Activated CD8-positive, alpha-beta T cell treated with anti-CD3 and anti-CD28 coated beads for 36 hours (primary cell): ENCODE measurements at places on chromosomes 13 and 19.

- peak; percentile 78 for DNase-seq
These were observed 37.6 kb upstream of the C1QTNF9 start for GRCh38 chr13:24271601-24272451.

DNA sequence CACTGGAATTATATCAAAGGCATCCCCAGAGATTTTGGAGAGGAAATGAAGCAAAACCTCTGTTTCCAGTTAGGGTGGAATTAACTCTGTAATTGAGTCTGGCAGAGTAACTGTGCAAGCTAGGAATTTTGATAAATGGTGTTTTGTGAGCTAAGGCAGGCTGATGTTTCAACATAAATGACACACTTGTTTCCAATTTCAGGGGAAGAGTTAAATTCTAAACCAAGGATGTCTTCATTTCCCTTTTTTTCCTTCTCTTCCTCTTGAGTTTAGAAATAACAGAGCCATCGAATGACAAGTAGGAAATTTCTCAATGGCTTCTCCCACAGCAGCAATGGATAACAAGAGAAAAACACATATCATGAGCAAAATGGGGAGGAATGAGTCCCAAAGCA, 131.2 kb downstream of the IRS2 start:
- no peak for DNase-seq

DNA sequence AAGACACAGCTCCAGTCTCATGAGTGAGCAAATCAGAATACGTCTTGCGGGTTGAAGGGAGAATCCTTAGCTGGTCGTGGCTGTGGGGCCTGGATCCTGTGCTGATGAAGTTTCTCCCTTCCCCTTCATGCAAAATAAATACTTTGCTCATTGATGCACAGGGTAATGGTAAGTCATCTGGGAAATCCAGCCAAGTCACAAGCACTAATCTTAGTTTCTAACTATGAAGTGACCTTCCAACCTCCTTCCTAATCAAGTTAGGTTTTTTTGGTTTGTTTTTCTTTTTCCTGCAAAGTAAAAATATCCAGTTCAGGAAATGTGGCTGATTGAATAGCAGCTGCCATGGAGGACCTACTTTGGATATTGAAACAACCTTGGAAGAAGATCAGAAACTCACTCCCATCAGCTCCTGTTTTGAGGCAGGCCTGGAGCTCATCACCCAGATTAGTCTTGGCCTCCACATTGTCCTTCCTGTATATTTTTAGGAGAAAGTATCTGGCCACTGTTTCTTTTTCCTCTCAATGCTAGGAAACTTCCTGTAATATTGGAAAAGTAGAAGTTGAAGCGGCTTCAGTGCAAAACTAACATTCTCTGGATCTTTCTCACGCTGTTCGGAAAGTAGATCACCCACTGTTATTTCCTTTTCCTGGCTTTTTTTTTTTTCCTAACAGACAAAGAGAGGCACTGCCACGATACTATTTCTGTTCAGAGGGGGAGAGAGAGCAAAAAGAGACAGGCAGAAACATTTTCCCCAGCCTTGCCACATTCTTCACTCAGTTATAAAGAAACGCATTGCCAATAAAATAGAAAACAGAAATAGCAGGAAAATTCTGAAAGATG, 12.3 kb upstream of the ARL11 start:
- no peak for DNase-seq

- DNase-seq: no peak
These were observed 1389.0 kb downstream of the PCDH9 start for GRCh38 chr13:65841156-65841555.

DNA sequence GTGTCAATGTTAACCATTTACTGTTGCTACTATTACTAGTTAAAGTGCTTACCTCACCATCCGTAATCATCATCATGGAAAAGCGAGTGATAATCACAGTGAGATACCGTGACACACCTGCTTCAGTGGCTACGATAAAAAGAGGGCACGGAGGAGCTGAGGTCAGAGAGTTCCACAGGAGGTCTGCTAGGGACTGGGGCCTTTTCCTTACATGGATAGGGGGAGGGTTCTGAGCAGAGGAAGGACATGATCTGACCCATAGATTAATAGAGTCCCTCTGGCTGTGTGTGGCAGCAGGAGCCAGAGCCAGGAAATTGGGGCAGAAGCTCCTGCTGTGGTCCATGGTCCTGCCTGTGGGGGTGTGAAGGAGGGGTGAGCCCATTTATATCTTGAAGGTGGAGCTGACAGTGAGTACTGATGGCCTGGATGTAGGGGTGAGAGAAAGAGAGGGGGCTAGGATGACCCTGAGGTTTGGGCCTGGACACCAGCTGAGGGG, 136.7 kb downstream of the SIPA1L3 start:
- DNase-seq: no peak

DNA sequence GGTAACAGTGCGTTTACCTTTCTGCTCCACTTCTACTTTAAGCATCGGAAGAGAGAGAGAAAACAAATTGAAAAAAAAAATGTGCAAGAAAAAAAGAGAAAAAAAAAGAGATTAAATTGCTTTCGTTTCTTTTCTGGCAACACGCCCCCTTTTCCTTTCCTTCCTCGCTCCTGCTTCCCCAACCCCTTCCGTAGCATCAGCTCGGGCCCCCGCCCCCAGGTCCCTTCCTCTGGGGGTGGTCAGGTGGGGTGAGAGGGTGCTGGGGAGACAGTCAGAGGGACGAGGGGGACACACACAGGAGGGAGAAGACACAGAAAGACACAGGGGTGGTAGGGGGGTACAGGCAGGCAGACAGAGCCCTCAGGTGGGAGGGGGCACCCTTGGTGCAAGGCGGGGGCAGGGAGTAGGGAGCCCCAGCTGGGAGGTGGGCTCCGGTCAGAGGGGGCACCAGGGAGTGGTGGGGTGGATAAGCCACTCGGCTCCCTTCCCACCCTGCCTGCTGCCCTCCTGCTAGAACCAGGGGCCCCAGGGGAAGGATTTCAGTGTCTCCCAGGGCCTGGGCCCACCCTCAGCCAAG, 30.7 kb upstream of the ASF1B start:
- DNase-seq: no peak

- no peak for DNase-seq
These were observed 11.0 kb downstream of the COMP start for GRCh38 chr19:18780081-18780480.

DNA sequence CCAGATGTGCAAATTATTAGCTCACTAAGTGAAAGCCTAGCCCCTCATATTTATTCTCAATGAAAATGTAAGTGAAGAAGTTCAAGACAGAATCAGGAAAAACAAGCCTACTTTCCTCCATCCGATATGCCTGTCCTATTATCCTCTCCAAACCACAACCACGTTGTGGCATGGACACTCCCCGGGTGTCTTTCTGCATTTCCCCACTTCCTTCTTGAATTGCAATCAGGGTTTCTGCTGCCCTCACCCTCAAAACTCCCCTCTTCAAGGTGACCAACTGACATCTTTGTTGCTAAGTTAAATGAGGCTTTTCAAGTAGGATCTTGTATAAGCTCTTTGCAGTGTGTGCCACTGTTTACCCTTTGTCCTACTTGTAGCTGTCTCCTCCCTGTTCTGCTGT, 11.8 kb downstream of the SLC25A30 start:
- no peak for DNase-seq

DNA sequence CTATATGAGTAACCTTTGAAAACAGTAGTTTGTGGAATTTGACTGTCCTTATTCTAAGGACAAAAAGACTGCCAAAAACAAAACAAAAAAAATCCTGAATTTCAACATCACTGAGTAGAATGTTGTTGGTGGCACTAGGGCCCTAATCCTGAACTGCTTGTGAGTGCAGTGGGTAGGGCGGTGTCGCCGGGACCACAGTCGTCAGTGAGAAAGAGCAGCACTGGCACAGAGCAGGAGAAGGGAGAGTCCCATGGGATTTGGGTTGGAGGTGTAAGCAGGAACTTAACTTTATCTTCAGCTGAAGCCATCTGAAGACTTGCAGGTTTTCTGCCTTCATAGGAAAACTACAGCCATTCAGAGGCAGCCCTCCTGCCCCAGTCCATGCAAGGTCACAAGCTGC, 5.6 kb downstream of the PCID2 start:
- no peak for DNase-seq

DNA sequence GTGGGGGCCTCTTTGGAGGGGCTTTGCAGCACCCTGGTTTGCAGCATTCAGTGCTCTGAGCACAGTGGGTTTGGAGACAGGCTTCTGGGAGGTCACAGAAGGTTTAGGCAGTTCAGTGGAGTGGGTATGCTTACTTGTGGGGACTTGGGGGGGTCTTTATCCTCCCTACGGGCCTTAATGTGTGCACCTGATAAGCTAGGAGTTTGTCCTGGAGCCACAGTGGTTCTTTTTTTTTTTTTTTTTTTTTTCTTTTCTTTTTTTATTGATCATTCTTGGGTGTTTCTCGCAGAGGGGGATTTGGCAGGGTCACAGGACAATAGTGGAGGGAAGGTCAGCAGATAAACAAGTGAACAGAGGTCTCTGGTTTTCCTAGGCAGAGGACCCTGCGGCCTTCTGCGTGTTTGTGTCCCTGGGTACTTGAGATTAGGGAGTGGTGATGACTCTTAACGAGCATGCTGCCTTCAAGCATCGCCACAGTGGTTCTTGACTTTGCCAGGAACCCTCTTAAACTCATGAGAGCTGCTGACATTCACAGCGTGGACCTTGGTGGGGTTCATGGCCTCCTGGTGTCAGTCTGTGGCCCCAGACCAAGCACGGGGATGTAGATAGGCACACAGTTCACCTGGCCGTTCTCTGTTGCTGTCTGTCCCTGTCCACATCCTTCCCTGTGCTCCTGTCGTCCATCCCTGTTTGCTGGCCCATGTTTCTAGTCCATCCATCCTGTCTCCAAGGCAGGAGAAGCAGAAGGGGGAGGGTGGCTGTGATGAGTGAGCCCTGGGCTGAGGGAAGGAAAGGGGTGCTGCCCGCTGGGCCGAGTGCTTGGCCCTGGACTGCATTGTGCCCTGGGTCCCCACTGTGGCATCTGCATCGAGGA, 2.7 kb downstream of the EGLN2 start:
- no peak for DNase-seq
